ENCODE measurements at places on chromosomes 3 and 15.

- no peak for DNase-seq
Measured at GRCh38 chr3:162770551-162770950, 1273.9 kb downstream of the OTOL1 start.

GRCh38 chr3:12553921-12554391 lies 2.9 kb upstream of the MKRN2 start:
- DNase-seq, result no peak

DNA sequence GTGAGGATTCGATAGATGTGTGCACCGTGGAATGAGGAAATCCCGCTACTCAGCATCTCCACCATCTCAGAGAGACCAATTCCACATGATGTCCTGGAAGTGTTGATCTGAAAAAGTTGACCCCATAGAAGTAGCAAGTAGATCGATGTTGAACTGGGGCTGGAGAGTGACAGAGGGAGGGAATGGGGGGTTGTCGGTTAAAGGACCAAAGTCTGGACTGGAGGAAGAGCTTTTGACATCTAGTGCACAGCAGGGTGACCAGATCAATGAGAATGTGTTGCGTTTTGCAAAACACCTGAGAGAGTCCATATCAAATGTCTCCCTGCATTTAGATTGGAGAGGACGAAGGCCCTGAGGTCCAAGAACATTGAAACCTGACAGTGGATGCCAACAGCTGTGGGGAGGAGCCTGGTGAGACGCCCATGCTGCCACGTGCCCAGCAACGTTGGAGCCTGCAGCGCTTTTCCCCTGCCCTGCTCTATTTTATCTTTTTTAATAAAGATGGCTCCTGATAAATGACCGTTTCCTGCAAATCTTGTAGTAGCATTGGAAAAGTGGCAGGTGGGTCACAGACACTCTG lies 30.1 kb upstream of the RPL32 start:
- no peak for DNase-seq

DNA sequence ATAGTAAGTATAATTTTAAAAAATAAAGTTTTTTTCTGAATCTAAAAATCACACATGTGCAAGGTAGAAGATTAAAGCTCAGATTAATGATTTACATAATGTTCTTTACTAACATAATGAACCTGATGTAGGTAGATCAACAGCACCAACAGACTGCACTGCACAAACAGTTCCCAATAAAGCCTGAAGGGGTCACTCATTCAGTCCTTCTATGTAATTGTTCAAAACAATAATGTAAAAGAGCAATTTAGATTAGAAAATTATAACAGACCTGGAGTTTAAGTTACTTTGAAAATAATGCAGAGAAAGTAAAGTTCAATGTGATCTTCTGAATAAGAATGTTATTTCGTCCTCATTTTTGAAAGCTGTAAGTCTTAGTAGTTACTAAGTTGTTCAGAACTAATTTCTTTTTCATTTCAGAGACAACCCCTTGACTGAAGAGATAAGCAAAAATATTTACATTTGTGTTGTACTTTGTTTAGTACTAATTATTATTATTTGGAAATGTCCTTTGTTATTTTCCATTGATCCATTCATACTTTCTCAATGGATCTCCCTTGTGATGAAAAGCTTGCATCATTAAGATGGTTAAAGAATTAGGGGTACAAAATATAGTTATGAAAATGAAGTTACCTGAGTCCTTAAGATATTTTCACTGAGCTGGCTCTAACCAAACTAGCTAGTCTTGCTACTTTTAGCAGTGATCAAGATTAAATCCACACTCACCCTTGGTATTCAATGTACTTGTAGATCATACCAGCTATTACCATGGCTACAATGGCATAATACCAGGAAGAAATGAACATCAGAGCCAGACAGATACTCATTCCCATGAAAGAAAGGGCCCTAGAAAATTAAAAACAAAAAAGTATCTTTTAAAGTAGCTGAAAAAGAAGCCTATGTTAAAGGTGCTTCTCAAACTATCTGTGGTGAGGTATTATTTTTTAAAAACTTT lies 16.8 kb downstream of the EMC4 start:
- DNase-seq, result peak; percentile 29

GRCh38 chr3:168116279-168116678 lies 20.6 kb upstream of the GOLIM4 start:
- DNase-seq, result no peak

DNA sequence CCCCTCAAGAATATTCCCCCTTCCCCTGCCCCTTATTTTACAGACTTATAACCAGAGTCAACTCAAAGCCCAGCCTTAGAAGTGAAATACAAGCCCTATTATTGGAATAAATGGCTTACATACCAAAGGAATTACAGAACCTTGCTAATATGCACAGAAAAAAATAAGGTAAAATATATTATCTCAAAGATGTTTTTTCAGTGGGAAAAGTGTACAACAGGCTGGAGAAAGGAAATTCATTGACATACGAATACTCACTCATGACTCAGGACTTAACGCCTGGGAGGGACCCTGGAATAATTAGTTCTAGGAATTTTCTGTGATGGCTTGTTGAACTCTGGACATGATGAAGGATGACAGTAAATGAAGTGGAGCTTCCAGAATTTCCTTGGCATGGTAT lies 27.0 kb downstream of the ARL14 start:
- DNase-seq, result no peak

DNA sequence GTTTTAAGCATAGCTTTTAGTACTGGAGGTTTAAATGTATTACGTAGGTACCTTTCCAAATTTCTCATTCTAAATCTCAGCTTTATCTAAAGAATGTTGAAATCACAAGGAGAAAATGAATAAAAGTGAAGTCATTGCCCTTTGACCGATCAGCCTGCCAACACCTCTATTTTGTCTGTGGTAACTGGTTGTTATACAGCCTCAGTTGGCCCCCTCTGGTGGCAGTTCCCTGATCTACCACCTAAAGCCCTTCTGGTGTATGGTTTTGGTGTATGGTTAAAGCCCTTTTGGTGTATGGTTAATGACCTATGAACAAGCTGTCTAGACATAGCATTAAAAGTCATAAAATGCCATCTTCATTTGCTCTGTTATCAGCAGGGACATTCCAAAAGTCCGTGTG lies 378.2 kb upstream of the AZI2 start:
- DNase-seq, result no peak

- no peak for DNase-seq
Measured at GRCh38 chr15:74179101-74179841, 5.8 kb downstream of the ISLR start.

- no peak for DNase-seq
Measured at GRCh38 chr3:50676031-50676705, 1.4 kb downstream of the DOCK3 start.

DNA sequence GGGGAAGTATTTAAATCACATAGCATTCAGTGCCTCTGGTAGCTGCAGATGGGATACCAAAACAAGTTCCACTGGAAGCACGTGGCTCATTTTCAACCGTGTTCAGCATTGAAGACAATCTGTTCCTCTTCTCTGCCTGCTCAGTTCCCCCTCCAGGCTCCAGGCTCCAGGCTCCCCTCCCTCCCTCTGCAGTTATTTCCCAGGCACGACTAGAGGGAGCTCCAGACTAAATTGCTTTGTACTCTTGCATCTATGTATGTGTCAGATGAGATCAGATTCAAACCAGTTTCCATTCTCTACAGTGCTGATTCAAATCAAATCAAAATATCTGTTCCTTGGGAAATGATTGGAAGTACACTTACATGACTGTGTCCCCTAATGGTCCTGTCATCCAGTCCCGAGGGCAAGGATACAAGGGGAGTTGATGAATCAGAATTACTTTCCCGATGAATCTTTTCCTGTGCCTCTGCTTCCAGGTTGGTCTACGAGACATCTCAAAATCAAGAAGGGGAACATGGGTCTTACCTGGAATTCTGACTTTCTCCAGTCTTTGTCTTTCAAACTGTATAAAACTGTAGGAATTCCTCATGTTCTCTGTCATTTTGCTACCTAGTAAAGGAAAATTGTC lies 600.5 kb downstream of the EDEM1 start:
- DNase-seq, result no peak

- DNase-seq, result no peak
Measured at GRCh38 chr3:117079997-117080396, 370.4 kb downstream of the TUSC7 start.

GRCh38 chr3:127394031-127394430 lies 106.2 kb upstream of the PRR20G start:
- no peak for DNase-seq

DNA sequence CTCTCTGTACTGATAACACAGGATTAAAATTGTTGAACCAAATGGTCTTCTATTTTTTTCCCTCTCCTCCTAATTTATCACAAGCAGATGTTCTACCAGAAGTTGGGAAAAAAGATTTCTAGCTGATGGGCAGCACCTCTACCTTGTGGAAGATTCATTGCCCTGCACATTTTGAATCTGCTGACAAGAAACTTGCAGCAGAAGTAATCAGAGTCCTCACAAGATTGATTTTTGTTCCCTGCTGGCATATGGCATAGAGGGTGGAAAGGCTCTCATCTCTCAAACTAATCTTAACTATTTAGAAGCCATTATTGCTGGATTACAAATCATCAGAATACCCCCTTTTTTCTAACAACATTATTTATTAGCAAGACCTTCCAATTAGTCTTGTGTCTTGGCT lies 148.9 kb upstream of the MEIS2 start:
- no peak for DNase-seq

DNA sequence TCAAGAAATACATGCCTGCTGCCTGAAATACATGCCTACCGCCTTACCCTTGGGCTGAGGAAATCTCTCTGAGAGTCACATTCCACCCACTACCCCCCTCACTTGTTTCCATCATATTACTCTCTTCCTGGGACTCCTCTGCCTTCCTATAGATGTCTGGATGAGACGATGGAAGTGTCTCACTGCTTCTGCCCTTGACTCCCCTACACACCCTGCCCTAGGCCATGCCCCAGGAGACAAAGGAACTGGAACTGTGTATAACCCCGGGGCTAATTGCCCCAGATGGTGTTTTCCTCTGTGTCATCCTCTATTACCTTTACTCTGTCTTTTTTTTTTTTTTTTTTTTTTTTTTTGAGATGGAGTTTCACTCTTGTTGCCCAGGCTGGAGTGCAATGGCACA lies 102.0 kb downstream of the GTPBP8 start:
- no peak for DNase-seq

DNA sequence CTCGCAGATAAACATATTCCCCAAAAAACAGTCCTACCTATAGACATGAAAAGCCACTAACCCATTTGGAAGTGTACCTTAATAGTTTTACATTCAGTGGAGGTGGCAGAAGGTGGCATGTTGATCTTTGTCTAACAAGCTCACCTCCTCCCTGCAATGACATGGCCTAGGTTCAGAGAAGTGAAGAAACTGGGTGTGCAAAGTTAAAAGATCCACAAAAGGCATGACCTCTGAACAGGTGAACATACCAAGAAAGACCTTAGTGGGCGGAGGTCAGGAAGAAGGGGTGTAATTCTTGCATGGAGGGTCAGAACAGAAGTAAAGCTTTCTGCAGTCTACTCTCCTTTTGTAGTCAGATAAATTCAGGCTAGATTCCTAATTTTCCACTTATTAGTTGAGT lies 822 bp downstream of the MRPL3 start:
- DNase-seq, result no peak

DNA sequence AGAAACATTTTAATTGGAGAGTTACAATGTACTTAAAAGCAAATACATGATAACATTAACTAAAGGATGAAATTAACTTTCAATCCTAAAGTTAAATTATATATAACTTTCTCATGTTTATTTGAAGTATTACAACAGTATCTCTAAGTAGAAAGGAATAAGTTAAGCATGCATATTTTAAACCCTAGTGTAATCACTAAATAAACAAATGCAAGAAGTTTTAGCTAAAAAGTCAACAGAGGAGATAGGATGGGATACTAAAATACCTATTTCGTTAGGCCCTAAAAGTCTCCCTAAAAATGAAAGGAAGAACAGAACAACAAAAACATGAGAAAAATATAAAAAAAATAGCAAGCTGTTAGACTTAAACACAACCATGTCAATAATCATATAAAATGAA lies 361.3 kb upstream of the THBS1 start:
- DNase-seq, result no peak

- no peak for DNase-seq
Measured at GRCh38 chr3:67484085-67484484, 170.3 kb downstream of the SUCLG2 start.

GRCh38 chr3:131353986-131354385 lies 27.6 kb upstream of the NUDT16 start:
- DNase-seq, result no peak

DNA sequence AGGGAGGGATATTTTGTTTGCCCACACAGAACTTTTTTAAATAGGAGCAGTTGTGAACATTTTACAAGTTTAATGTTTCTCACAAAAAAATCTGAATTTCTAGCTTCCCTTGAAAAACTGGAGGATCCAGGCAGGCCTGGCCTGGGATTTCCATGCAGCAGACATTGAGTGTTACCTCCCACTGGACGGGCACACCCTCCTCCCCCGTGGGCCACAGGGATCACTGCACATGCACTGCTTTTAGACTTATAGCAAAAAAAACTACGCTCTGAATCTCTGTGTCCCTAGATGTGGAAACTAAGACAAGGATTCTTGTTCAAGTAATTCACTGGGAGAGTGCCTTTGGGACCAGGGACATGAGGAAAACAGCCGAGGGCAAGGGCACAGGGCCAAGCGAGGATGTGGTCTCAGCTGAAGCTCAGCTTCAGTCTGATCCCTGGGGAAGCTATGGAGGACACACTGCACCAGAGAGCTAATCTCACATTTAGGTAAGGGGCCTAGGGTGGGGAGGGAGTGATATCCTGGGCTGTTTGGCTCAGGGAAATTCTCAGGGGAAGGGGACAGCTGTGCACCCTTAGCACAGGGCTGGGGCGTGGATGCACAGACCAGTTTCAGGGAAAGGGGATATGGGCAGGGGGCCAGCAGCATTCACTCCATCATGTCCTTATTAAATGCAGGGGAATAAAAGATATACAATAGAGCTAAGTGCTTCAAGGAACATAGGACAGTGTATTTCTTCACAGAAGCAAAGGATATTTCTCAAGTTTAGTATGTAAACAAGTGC lies 46.0 kb downstream of the FSIP1 start:
- no peak for DNase-seq

DNA sequence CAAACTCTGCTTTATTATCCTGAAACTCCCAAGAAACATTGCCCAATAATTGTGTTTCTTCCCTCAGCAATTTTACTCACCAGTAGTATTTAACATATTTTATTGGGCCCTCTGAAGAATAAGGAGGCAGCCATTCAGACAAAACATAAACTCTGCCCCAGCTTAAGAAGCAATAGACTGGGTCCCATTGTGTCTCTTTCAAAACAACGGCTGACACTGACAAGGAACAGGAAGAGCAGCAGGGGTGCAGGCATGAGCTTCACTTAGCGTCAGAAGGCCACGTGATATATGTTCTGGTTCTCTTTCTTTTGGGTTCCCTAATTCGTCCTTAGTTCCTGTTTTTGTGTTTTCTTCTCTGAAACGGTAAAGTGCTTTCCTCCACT lies 242.3 kb downstream of the FHIT start:
- DNase-seq, result no peak

DNA sequence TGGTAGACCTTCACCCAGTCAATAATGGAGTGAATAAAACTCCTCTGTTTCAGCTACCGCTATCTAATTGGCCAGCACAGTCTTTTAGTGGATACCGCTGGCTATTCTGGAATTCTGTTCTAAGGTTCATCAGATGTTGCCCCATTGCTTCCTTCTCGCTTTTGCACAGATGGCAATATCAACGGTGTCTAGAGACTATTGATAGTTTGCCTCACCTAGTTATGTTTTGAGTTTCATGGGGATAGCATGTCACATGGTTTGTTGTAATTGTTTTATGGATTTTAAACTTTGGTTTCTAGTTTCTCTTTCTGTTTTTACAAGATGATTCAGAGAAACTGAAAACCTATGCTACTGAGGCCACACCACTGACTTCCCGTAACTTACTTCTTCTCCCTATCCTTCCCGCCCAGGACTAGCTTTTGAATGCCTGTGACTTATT lies 2.0 kb downstream of the XRN1 start:
- no peak for DNase-seq

All from activated CD8-positive, alpha-beta memory T cell treated with anti-CD3 and anti-CD28 coated beads, Interleukin-2, amount 50 U/mL, for 4 hours (primary cell).